CD8-positive, alpha-beta memory T cell (primary cell): ENCODE measurements at places on chromosomes 2 and 18.

DNA sequence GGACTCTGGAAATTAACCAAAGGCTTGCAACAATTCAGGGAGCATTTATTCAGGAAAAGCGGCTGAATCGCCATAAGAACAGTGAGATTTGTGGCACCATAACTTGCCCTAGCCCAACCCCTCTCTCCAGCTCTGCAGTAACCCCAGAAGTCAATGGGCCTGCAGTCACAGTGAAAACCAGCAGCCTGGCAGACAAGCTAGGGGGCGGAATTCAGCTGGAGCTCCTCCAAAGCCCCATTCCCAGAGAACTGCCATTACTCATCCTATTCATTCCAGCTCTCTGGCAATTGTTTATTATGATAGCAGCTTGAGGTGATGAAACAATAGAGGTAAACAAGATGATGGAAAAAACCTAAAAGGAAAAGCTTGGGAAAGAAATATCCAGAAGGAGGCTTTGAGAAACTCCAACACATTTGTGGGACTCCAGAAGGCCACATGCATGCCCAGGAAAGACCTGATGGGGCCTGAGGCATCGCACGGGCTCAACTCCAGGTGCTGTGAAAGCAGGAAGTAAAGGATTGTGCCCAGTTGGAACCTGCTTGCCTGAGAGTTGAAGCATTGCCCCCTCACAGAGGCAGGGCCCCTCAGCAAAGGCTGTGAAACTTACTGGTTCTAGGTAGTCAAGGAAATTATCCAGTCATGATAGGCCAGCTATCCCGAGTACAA lies 126.7 kb downstream of the TWIST2 start:
- no peak for DNase-seq

GRCh38 chr2:171241771-171242170 lies 81.1 kb upstream of the TLK1 start:
- DNase-seq: no peak

DNA sequence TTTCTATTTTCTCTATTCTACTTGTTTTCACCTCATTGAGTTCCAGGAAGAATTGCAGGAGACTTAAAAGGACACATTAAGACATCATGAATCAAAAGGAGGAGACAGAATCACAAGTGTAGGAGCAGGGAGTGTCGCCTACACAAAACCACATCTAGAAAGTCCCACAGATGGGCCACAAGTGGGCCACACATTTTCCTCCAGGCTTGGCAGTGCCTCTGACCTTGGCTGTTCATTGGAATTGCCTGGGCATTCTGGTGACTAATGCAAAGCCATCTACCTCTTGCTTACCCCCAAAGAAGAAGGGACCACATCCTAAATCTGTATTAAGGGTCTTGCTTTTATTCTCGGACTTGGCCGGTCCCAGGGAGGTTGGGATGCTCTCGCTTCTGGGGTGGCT lies 103.6 kb downstream of the KLHL29 start:
- no peak for DNase-seq

- DNase-seq: no peak
These were observed 708.4 kb downstream of the RNF144A start for GRCh38 chr2:7625392-7626138.

DNA sequence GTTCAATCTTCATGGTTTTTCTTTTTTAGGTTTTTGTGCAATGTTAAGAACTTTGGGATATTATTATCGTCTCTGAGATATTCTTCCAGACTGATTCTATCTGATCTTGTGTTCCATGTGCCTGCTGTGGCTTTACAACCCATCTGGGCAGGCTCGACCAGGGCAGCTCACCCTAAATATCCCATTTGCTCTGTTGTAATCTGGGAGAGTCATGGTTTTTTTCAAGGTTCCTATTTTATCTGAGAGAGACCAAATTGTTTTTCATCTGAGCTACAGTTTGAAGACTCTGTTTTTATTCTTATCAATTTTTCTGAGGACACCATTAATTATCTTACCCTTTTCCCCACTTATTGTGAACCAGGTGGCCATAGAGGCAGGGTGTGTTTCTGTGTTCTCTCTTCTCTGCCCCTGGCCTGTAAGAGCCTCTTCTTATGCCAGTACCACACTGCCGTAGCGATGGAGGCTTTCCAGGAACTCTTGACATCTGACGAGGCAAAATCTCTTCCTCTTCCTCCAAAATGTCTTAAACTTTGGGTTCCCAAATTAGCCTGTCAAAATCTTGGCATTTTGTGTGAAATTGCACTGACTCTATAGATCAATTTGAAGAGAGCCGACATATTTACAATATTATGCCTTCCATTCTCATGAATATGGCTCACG lies 3.1 kb downstream of the SP140L start:
- no peak for DNase-seq
